ENCODE measurements at places on chromosomes 4 and X.

DNA sequence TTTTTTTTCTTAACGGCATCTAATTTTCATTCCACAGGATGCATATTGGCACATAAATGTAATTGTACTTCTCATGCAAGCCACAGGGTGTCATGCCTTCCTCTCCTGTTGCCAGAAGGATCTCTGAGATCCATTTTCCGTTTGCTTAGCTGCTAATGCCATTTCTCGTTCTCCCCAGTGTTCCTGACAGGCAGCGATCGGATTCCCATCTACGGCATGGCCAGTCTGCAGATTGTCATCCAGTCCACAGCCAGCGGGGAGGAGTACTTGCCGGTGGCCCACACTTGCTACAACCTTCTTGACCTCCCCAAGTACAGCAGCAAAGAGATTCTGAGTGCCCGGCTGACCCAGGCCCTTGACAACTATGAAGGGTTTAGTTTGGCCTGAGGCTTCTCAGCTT, 8.9 kb upstream of the NAP1L5 start:
- no peak for DNase-seq

DNA sequence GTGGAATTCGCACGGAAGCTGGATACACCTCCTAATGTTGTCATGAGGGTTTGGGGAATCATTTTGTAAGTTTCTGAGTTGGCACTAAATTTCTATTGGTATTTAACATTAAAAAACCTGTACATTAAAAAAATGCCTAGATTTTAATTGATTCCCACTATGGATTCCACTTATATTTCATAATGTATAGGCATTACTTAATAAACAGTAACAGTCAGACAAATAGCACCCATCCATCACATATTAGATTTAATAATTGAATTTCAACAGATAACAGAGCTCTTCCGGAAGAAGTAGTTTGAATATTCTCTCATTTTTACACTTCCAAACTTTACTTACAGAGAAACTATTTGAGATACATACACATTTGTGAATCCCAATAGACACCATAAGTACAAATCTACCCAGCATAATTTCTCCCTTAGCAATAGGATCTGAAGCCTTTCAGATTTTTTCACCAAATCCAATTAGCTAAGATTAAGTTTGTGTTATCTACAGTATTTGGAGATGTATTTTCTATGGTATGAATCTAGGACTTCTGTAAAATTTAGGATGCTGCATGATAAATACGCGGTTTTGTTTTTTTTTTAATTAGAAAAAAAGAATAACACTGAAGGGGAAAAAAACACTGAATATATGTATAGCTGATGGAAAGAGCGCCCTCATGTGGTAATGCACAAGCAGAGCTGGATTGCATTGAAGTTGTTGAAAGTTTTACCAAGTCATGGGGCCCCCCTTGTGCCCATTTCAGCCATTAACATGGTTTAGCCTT, 12.2 kb upstream of the ODAM start:
- peak; percentile 28 for DNase-seq

- DNase-seq = no peak
These were observed 5.5 kb upstream of the FIP1L1 start for GRCh38 chr4:53371843-53372521.

GRCh38 chrX:107117993-107118321, 665 bp downstream of the RBM41 start:
- DNase-seq = no peak

DNA sequence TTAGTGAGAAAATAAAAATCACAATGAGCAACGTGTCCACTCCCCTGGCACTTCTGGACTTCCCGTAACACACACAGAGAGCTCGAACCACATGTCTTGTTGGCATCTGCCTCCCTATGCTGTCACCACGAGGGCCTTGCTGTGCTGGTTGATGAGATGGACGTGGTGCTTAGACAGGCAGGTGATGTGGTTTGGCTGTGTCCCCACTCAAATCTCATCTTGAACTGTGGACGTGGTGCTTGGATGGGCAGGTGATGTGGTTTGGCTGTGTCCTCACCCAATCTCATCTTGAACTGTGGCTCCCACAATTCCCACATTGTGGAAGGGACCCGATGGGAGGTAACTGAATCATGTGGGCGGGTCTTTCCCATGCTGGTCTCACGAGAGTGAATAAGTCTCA, 40.0 kb downstream of the FGFRL1 start:
- no peak for DNase-seq

- peak; percentile 36 for DNase-seq
These were observed 38.9 kb downstream of the PRIMPOL start for GRCh38 chr4:184688447-184688846.

GRCh38 chr4:12584116-12584875, 899.8 kb downstream of the RAB28 start:
- DNase-seq = no peak

DNA sequence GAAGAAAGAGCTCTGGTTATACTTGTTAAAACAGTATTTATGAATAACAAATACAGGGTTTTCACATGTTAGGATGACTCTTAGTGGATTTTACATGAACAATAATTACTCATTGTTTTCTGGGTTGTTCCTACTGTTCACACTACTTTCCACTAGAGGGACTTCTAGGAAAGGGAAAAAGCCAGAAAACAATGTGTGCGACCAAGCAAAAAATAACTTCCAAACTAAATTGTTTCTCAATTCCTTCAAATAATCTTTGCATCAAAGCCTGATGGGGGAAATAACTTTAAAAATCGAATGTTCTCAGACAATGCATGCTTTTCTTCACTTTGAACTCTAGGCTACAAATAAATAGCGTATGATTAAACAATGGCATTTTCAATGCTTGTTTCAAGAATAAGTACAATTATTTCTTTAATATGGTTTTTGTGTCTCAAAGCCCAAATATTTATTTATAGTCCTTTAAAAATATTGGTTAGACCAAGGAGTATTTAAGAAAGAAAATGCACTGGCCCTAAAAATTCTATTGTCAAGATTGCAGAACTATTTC, 72.1 kb upstream of the ETNPPL start:
- no peak for DNase-seq

- no peak for DNase-seq
These were observed 154.4 kb downstream of the AMMECR1 start for GRCh38 chrX:110163488-110163887.

- no peak for DNase-seq
These were observed 646 bp downstream of the ABCB7 start for GRCh38 chrX:75155447-75155826.

DNA sequence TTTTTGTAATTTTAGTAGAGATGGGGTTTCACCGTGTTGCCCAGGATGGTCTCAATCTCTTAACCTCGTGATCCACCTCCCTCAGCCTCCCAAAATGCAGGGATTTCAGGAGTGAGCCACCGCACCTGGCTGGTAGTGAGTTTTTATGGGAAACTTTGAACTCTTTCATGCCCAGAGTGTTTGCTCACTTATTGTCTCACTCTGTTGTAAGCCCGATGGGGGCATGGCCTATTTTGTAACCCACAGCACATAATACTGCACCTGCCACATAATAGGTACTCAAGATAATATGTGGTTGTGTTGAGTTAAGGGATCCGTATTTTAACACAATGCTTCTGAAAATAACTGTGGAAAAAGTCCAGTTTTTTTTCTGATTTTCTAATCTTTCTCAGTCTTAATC, 109.6 kb upstream of the GIMD1 start:
- DNase-seq = no peak

DNA sequence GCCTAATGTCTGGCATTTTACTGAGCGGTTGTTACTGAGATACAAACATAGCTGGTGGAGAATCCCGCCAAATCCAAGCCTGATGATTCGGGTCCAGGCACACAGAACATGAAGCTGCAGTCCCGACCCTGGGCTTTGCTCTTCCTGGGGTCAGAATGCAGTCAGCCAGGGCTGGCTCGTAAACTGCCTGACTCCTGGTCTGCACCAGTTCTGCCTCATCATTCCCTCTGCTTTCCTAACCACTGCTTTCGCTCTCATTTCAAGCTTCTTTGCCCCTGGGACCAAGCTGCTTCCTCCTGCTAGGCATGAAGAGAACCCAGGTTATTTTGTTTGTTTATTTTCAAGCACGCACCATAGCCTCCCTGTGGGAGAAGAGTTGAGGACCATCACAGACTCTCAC, 39.3 kb downstream of the GATB start:
- no peak for DNase-seq

DNA sequence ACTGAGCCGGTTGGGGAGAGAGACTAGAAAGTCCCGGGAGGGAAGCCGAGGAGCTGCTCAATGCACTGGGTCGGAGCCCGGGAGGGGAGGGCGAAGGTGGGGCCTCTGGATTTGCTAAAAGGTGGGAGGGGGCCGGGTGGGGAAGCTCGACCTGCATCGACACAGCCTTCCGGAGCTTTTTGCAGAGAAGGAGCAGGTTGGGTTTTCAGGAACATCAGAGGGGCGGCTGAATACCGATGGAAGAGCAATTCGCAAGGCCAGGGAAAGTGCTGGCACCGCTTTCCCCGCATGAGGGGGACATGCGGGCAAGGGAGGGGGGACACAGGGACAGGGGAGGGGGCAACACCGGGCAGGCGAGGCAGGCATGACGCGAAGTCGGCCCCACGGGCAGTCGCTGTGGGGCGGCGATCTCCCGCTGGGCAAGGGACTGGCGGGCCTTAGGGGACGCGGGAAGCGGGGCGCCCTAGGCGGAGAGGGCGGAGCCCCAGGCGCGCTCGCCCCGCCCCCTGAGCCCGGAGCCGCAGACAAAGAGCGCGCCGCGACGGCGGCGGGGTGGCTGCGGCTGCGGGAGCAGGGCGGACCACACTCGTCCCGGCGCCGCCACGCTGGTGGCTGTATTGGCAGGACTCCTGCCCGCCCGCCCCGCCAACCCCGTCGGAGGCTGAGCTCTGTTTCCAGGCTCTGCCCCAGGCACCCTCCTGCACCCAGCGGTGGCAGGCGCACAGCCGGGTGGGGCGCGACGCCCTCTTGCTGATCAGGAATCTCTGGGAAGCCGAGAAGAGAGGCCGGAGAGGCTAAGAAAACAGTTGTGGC, 11.6 kb downstream of the PDZD4 start:
- DNase-seq = peak; percentile 60

DNA sequence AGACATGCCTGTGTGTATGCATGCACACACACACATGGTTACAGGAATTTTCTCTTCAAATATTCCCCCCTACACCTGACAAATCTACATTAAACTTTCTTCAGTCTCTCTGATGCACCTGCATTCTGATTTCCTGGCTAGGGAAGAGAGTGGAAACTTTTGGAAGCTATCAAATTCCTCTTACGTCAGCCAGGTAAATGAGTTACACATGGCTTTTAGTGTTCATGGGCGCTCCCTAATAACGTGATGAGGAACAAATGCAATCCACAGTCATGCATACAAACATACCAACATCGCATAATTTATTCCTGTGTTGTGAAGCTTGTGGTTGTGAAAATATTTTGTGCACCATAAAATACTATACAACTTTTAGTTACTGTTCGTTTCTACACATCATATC, 34.9 kb downstream of the BMP3 start:
- DNase-seq = no peak

GRCh38 chr4:73725985-73726384, 14.4 kb upstream of the CXCL8 start:
- DNase-seq = no peak

DNA sequence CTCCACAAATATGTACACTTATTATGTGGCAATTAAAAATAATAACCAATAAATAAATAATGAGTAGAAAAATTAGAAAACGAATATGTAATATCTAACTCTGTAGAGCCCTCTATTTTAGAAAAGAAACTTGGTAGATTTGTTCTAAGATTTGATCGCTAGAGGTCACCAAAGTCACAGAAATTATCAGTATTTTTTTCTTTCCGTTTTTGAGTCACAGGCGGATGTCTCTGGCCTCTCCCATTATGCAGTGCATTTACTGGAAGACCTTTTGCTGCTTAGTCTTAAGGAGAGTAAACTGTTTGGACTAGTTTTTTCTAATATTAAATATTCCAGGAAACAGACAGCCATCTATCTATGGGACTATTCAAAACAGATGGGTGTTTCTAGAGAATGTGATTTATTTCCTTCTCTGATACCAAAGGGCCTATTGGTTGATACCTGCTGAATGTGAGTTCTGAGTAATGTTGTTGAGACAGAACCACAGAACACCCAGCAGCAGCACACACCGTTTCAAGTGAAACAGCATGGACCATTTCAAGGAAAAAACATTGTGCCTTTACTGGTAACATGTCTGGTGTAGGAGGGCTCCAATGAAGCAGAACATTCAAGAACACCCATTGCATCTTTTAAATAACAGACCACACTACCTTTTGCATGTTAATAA, 34.0 kb upstream of the GYPA start:
- no peak for DNase-seq

GRCh38 chr4:54902271-54902670, 223.1 kb downstream of the KDR start:
- no peak for DNase-seq

- DNase-seq = no peak
These were observed 29.8 kb downstream of the YY2 start for GRCh38 chrX:21885568-21885967.

DNA sequence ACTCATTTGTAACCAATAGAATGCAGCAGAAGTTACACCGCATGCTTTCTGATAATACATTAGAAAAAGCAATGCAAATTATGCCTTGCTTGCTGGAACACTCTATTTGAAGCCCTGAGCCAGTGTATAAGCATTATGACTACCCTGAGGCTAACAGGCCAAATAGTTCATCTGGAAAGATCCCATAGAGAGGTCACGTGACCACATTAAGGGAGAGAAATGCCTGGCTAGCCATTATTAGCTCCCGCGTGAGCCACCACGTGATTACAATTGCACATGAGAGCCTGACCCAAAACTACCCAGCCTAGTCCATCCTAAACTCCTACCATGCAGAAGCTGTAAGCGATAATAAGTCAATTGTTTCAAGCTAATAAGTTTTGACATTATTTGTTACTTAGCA, 472.9 kb upstream of the GALNTL6 start:
- DNase-seq = no peak

GRCh38 chr4:105092768-105093167, 53.9 kb upstream of the TET2 start:
- no peak for DNase-seq

DNA sequence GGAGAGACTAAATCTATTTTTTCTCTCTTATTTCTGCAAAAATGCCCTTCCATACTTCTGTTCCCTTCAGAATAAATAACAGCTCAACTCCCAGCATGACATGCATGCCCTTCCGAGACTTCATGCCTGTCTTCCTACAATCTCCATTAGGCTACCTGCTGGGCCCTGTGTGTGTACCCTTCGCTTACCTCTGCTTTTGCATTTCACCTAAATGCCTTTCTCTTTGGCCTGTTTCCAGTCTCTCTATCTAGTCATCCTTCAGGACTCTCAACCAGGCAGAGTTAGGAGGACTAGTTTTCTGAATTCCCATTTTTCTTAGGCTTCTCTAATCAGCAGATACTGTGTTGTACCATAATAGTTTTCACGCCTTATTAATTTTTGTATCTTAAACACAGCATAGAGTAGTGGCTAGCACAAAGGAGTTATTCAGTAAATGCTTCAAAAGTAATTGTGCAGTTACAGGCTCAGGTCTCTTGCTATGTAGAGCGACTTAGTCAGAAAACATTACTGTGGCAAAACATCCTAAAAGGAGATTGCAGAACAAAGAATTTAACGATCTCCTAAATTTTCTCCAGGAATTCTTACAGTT, 20.5 kb downstream of the SEPTIN11 start:
- DNase-seq = no peak

All from stimulated activated CD8-positive, alpha-beta memory T cell treated with anti-CD3 and anti-CD28 coated beads, Interleukin-4, amount 100 ng/mL, for 48 hours (primary cell).